Breast epithelium (tissue), 4 donors: ENCODE measurements at places on chromosomes 1 and 21. TPM values are rescaled to one million over a fixed set of nuclear protein-coding genes. Genes with fewer than 3 reads are reported as not detected.

DNA sequence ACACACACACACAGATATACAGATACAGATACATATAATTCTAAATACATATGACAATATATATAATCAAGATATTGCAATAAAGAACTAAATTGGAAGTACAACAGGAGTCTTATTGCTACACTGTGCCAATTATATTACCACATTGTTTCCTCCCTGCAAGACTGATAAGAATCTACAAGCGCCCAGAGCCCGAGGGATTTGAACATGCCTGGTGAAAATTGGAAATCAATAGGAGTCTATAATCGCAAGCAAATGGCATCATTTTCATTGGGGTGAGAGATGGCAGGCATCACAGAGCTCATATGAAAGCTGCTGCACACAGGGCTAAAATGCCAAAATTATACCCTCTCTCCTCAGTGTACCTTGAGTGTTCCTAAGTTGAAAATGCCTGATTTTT is 152.9 kb upstream of the PTBP2 start:
- DNase-seq: no peak

DNA sequence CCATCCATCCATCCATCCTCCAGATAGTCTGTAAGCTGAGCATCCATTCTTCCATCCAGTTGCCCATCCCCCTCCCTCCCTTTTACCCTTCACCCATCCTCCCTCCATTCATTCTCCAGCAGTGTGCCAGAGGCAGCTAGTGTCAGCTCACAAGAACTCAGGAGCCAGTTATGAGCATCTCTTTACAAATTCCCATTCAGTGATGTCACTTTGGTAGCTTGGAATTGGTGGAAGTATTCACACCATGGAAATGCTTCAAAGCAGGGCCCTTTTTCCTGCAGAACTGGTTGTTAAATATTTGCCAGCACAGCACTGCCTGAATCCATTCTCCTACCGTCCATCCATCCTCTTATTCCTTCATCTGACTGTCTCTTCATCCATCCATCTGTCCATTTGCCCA is 72.5 kb downstream of the ARHGEF10L start:
- no peak for DNase-seq

GRCh38 chr1:231013391-231014015 is 26.6 kb downstream of the FAM89A start:
- no peak for DNase-seq

DNA sequence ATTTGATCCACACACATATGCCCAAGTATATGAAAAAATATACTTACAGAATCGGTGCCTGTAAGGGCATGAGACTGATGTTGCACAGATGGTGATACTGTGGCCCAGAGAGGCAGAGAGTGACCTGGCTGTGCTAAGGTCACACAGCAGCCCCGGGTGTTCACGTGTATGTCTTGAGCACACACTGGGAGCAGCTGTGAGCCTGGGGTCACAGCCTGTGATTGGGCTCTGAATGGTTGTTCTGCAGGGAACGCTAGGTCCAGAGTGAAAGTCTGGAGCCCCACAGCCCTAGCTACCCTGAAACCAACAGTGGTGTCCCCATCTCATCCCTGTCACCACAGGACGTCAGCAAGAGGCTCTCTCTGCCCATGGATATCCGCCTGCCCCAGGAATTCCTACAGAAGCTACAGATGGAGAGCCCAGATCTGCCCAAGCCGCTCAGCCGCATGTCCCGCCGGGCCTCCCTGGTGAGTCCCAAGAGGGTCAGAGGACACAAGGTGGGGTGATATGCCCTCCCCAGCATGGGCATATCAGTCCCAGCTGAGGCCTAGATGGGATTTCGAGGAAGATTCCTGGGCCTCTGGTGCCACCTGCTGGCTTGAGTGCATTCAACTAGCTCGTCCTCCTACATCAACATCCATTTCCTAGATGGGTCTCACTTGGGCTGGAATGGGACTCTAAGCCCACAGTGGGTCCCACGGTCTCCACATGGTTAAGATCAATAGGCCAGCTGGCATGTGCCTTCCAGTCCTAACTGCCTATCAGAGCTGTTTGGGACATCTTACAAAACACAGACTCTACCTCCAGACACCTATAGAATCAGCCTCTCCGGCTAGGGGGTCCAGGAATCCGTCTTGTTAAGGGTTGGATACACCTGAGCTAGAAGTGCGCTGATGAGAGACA is 19.7 kb downstream of the CDK18 start:
- DNase-seq: no peak

NKAIN1 gene
- total RNA-seq: 0.16 TPM

IL12RB2 gene
- total RNA-seq: 0.59 TPM
